ENCODE measurements at places on chromosomes 2 and 18.

DNA sequence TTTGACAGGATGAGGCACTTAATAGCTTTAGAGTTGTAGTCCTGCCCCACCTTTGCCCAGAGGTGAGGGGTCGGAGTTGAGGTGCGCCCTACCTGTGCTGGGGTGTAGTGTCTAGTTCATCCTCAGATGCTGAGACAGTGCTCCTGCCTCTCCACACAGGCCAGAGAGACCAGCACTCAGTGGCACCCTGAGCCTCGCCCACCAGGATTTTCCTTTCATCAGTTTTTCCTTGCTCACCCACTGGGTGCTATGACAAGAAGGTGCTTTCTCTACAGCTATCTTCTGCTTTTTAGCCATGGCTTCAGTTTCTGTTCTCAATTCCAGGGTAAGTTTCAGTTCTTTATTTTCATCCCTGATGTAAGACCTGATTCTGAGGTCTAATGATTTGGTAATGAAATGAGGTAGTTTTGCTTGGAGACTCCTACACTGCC, 16.8 kb upstream of the TMEM131 start:
- DNase-seq, result peak; percentile 98

DNA sequence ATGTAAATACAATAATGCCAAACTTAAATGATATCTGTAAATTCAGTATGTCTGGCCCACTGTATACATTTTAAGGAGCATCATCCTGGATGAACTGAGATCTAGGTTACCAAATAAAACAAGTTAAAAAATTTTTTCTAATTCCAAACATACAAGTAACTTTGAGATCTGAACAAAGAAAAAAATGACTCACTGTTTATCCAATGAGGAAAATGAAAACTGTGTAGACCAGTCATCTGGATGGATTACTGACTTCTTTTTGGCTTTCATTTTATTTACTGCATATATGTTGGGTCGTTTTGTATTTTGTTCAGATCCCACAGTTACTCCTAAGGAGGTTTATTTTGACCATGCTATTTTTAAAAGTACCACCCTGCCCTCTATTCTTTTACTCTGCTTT, 189.8 kb downstream of the RBM43 start:
- no peak for DNase-seq

- no peak for DNase-seq
These were observed 138.7 kb downstream of the SPP2 start for GRCh38 chr2:234189230-234189629.

DNA sequence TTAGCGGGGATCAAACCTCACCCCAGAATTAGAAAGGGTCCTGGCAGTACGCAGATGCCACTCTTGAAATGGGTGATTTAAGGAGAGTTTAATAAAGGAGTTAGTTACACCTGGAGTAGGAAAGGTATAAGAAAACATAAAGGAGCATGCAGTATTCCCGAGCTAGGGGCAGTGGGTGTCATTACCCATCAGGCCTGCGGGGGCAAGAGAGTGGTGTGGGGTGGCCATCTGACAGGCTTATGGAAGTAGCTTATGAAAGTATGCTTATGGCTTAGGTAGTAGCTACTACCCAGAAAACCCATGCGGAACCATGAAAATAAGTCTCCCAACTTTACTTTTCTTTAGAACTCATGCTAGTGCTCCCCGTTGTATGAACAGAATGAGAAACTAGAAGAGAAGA, 568.9 kb upstream of the ACVR2A start:
- DNase-seq, result no peak

GRCh38 chr2:191565647-191566198, 112.2 kb upstream of the NABP1 start:
- DNase-seq, result peak; percentile 64

- no peak for DNase-seq
These were observed 119.4 kb downstream of the TMEM18 start for GRCh38 chr2:557635-558301.

DNA sequence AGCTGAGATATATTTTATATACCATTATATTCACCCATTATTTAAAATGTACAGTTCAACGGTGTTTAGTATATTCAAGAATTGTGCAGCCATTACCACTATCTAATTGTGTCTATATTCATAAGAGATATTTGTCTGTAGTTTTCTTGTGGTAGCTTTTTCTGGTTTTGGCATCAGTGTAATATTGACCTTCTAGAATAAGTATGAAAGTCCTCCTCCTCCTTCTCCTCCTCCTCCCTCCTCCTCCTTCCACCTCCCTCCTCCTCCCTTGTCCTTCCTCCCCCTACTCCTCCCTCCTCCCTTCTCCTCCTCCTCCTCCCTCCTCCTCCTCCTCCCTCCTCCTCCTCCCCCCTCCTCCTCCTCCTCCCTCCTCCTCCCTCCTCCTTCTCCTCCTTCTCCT, 72.0 kb downstream of the MERTK start:
- no peak for DNase-seq

- DNase-seq, result no peak
These were observed 63.7 kb upstream of the CYP26B1 start for GRCh38 chr2:72211350-72211749.

DNA sequence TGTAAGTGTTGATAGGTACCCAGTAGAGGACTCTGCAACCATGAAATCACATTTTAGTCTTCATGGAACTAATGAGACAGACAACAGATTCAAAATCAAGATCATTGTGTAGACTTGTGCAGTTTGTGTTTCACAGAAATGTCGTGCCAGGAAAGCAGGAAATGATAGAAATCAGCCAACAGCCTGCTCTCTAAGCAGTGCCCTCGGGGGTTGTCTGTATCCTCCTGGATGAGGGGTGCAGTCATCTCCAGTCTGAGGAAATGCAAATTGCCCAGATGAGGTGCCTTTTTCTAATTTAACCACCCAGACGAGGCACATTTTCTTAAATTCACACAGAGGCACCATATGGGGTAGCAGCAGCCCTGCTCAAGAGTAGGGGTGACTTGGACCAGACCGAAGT, 663.1 kb downstream of the XIRP2 start:
- no peak for DNase-seq

GRCh38 chr2:110101280-110101844, 14.3 kb downstream of the MALL start:
- peak; percentile 20 for DNase-seq

DNA sequence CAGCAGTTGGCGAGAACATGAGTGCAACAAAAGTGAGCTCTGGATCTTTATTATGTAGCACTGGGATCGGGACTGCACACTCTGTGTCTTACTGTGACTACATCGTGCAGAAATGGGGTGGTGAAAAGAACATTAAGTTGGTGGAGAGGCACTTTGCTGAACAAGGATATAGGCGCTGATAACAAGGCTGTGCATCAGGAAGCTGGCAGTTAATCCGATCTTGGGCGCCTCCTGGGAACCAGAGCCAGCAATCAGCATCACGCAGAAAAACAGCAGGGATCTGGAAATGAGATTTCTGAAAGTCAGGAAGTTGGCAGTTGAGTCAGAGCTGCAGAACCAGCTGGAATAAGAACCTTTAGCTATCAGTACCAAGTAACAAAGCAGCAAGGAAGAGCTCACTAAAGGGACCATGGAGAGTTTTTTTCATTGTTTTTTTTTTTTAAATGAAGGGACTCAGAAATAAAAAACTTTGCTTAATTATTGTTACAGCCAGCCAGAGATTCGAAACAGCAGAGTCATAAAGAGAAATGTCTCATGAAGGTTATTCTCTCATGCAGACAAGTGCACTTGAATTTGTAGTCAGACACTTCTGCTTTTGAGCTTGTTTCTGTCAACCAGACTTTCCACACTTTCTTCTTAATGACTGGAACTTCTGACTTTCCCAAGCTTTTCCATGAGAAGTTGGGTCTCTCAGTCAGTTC, 22.8 kb upstream of the MYO3B start:
- DNase-seq, result peak; percentile 37

- DNase-seq, result no peak
These were observed 24.0 kb upstream of the DSEL start for GRCh38 chr18:67540559-67540958.

DNA sequence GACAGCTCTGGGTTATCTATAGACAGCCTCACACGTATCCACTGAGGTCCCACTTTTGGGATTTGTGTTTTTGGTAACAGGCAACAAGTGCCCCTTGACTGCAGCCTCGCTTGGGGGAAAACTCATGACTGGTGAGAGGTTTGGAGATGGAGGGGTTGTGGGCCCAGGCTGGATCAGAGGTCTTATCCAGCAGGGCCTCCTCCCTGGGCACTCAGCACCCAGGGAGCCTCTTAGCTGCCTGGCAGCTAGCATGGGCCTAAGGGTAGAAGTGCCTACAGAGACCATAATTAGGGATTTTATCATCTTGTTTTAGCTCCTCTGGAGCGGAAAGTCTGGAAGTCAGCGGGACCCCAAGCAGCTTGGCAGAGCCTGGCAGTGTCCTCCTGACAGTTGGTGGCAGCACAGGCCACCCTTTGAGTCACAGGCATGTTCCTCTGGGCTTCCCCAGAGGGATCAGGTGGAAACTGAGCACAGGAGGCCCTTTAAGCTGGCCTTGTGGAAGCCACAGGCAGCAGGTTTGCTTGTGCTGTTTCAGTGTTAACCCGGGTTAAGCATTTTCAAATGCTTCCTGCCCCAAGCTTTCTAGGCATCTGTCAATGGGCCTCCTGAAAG, 143.1 kb downstream of the KCTD1 start:
- no peak for DNase-seq

GRCh38 chr2:188456114-188456909, 164.6 kb downstream of the GULP1 start:
- DNase-seq, result no peak

DNA sequence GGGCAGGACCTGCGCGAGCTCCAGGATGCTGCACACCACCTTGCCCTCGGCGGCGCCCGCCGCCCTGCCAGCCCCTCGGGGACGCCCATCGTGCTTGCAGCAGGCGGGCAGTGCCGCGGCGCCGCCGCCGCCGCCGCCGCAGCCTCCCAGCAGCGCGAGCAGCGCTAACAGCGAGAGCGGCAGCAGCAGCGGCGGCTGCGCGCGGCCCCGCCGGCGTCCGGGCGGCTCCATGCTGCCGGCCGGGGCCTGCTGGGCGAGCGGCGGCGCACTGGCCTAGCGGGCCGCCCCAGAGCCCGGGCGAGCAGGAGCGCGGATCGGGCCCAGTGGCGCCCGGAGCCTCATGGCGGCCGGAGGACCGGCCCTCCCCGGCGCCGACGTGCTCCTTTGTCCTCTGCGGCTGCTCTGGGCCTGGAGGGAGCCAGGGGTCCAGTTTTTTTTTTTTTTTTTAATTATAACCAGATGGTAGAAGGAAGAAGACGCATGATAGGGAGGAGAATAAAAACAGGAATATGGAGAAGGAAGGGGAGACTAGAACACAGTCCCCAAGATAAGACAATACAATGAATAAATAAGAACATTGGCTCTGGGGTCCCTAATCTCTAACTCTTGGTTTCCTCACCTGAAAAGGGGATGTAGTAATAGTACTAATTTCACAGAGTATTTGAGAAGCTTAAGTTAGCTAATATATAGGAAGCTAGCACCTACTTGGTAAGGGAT, 17.1 kb upstream of the ANKRD62 start:
- DNase-seq, result no peak

DNA sequence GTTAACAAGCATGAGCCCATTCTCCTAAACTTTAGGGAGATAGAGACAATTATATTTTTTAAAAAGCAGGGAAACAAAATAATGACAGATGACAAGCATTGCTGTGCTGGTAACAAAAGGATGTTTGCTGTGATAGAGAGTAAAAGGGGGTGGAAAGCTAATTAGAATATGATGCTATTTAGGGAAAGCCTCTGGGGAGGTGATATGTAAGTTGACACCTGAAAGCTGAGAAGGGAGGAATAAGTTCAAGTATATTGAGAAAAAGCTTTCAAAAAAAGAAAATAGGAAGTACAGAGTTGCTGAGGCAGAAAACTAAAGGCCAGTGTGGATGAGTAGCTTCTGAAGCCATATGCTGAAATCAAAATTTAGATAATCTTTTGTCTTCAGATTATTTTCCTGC, 565.2 kb upstream of the NRXN1 start:
- DNase-seq, result no peak

DNA sequence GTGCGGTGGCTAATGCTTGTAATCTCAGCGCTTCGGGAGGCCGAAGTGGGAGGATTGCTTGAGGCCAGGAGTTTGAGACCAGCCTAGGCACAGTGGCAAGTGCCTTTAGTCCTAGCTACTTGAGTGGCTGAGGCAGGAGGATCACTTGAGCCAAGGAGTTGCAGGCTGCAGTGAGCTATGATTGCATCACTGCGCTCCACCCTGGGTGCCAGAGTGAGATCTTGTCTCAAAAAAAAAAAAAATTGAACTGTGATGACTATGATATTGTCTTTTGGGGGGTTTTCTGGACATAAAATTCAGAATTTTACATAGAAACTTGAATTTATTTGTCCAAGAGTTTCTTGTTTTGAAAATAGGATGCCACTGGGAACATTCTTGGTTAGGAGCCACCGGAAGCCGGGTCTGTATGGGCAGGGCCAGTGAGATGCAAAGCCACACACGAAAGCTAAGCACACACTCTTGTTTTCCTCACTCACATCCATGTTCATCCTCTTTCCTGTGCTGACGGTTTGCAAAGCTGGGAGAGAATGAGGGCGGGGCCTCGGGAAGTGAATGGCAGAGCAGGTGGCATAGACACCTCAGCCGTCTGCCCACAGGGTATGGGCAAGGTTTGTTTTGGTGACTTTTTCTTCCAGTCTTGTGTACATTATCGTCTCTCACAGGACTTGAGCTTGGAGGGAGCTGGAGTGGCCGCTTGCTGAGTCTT, 12.6 kb downstream of the AGAP1 start:
- DNase-seq, result no peak

DNA sequence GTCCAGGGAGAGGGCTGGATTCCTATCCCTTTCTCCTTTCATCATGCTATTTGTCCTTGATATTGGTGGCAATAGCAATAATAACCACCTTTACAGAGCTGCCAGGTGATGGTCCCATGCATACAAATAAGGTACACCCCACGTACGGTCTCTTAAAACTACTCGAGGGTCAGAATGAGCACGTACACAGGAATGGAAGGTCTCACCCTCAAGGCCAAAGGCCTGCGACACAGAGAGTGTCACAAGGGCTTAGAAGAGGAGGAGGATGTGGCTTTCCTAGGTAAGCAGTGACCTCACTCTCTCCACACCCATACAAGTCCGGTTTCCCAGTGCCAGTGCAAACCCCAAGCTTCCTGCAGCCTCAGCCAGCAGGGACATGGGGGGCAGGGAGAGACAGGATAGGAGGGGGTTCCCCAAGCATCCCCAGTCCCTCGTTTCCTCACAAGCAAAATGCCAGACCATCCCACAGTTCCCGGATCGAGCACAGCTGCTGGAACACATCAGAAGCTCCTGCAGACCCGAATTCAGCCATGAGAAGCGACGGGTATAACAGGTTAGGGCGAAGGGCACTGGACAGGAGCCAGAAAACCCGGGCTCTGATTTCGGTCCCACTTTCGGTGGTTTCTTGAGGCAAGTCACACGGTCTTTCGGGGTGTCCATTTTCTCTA, 49.2 kb downstream of the PLB1 start:
- no peak for DNase-seq

DNA sequence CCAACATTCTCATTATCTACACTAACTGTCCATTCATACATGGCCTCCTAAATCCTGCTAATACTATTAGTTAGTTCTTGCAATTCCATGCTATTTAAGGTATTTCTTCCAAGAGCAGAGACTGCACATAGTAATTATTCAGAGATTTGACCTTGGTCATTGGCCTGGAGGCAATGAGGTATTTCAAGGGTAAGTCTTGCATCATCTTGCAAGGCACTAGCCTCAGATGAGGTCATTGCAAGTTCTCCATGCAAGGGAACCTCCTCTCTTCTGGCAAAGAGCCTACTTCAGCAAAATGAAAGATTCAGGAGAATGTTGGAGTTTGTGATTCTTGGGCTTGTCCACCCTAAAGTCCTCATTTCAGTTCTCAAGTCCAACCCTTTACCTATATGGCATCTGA, 48.5 kb upstream of the IKZF2 start:
- no peak for DNase-seq

Data from MV-4-11 (cell line).